ENCODE measurements at places on chromosomes 5 and 9.

- DNase-seq, result no peak
Observed at GRCh38 chr5:142056816-142057696, 44.2 kb upstream of the GNPDA1 start.

- no peak for DNase-seq
Observed at GRCh38 chr5:132821791-132822190, 8.7 kb downstream of the SHROOM1 start.

DNA sequence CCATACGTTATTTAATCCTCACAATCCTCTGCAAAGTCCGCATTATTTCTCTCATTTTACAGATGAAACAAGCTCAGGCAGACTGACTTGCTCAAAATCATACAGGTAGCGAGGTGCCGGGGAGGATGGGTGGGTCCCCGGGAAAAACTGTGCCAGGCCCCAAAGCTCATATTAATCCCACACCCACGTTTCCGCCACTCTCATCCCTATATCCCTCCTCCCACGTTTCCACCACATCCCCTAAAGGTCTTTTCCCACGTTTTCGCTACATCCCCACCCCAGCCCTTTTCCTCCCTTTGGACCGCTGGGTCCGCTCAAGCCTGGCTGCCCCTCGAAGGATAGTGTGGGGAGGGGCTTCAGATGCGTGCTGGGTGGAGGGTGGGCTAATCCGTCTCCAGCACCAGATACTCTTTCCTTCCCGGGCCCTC lies 434 bp upstream of the FSD1L start:
- no peak for DNase-seq

DNA sequence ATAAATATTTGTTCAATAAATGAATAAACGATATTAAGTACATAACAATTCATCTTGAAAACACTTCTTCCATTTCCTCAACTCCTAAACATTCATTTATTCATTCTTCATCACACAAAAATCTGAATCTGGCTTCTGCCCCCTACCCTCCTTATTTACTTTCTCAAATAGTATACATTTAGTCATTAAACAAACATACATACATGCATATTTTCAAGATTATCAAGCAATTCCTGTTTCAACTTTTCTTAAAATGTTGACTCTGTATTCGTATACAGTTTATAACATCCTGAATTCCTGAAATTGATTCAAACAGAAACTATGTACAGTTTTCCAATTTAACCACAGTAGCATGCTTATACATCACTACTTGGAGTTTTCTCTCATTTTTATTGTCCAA lies 129.0 kb downstream of the MUSK start:
- DNase-seq, result no peak

Measured in sigmoid colon (tissue), 7 donors.